ENCODE measurements at places on chromosomes 3 and 15.

DNA sequence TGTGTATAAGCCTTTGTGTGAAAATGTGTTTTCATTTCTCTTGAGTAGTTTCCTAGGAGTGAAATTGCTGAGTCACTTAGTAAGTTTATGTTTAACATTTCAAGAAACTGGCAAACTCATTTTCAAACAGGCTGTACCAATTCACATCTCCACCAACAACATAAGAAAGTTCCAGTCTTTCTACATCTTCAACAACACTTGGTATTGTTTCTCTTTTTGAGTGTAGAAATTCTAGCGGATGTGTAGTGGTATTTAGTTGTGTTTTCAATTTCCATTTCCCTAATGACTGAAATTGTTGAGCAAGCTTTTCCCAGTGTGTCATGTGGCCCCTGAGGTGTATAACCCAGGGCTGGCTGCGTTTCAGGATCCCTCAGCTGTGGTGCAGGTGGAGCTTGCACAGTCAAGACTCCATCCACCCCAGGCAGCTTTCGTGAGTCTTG lies 258.5 kb downstream of the PDCD6IP start:
- DNase-seq, result no peak

- no peak for DNase-seq
These were observed 118.4 kb downstream of the ADCY5 start for GRCh38 chr3:123330441-123330991.

GRCh38 chr15:85482894-85483293 lies 102.5 kb downstream of the AKAP13 start:
- DNase-seq, result no peak

- DNase-seq, result no peak
These were observed 83.5 kb downstream of the EOMES start for GRCh38 chr3:27638594-27638993.

DNA sequence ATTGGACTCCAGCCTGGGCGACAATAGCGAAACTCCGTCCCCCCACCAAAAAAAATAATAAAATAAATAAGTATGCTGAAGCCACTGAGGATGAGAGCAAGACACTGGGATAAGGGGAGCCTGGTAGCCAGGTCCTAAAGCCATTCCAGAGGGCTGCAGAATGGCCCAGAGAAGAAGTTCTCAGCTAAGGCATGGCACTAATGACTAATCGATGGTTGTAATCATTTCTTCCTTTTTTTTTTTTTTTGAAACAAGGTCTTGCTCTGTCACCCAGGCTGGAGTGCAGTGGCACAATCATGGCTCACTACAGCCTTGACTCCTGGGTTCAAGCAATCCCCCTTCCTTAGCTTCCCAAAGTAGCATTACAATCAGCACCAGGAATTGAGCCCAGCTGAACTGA lies 25.6 kb upstream of the ZNF774 start:
- DNase-seq, result no peak

DNA sequence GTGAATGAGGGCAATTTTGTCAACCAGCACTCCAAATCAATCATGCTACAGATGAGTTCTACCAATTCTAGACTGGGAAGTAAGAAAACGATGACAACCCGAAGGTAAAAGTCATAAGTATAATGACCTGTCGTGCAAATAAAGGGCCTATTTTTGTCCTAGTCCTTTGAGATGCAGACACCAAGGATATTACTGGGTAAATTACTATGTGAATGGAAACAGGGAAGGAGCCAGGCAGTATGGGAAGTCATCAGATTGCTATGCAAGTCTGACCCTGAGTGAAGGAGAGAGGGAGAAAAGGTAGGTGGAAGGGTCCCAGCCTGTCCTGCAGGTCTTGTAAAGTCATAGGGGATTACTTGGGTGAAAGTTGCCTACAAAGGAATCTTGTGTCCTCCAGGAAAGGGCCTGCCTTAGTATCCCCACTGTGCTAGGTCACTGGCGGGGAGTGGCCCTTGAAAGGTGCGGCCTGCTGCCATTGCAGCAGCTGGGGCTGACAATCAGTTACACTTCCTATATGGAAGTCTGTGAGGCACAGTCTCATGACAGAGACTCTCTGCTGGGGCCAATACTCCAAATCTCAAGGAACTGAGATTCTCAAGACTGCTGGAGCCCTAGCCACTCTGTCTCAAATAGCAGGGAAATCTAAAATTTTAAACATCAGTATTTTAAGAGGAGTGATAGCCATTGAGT lies 149.9 kb upstream of the SLC2A2 start:
- no peak for DNase-seq

- no peak for DNase-seq
These were observed 26.2 kb upstream of the SPTBN5 start for GRCh38 chr15:41919954-41920538.

DNA sequence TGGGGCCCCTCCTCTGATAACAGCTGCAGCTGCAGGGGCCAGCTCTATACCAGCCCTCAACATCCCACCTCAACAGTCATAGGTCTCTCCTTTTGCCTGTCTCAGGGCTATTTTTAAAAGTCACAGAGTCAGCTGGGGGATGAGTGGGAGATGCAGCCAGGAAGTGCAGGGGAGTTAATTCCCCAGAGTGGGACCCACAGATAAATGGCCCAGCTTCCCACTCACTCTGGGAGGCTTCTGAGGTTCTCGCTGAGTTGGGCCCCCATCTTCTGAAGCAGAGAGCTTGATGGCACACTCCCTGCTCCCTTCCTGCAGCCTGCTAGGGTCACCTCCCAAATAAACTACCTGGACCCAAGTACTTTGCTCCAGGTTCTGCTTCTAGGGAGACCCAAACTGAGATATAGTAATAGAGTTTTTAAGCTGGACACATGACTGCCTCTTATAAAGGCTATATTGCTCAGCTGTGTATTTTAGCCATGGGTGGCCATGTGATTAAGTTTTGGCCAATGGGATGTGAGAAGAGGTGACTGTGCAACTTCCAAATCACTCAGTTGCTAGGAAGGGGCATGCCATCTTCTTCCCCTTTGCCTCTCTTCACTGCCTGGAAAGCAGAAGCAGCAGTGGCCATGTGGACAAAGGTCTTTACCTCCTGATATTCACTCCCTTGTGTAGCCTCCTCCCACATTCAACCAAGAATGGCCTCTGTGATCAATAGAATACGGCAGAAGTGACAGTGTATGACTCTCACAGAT lies 15.5 kb upstream of the VIPR1 start:
- DNase-seq, result no peak

DNA sequence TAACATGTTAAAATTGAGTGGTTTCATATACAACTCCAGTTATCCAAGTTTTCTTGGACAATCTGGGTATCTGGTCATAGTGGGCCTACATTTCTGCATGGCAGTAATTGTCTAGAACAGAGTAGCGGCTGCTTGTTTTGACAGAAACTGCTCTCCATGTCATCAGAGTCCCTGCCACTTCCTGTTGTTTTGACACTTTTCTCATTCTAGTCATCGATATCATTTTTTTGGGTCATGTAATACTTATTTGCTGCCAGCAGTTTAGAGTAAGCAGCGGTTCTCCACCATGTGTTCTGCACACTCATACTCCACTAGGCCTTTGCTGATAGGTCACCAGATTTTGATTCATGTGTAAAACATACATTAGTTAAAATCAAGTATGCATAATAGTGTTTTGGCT lies 81.5 kb downstream of the SLC25A26 start:
- DNase-seq, result peak; percentile 53

- DNase-seq, result no peak
These were observed 52.9 kb downstream of the LRTM1 start for GRCh38 chr3:54874816-54875556.

DNA sequence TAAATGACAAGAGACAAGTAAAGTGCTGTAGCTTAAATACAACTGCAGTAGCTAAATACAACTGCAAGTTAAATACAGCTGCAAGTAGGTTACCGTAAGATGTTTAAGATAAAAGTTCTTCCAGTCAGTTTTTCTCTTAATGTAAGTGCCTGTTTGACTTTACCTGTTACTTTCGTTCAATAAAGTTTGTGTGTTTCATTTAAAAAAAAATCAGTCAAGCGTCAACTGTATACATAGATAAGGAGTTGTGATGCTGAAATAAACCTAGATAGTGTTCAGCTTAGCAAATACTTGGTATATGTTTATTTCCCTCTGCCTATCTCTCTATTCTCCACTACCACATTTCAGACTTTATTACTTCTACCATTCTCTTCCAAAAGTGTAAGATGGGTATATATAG lies 221.2 kb downstream of the NR2F2 start:
- DNase-seq, result no peak

- no peak for DNase-seq
These were observed 91.7 kb downstream of the CHSY1 start for GRCh38 chr15:101159936-101160815.

DNA sequence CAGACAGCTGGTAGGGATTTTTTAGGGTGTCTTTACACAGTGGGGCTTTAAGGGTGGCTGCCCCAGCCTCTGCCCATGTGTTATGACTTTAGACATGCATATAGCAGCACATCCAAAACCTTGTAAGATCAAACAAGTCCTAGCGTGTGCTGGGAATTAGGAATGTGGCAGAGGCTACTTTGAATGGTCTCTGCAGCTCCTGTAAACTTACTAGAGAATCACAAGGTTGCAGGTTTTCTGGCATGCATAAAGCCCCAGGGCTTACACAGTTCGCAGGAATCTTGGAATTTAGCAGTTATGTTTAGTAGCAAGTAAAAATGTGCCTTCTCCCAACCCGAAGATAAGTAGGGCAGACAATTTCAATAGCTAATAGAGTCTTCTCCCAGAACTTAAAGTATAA lies 46.9 kb upstream of the COL6A6 start:
- no peak for DNase-seq

GRCh38 chr3:95901948-95902347 lies 912.4 kb upstream of the EPHA6 start:
- DNase-seq, result no peak

DNA sequence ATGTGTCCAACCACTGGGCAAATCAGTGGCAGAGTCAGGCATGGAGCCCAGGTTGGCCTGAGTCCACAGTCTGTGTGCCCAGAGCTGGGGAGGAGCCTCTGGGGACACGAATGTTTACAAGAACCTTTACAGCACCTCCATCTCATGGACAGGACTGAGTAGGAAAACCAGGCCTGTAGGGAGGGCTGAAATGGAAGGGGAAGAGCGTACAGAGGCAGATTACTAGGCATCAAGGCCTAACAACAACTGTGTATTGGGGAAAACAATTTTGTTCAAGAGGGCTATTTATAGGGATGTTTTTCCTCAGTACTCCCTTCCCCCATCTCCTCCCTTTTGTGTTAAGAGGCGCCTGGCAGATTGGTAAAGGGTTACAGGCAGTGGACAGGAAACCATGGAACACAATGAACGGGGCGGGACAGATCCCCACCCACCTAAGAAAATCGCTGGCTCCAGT lies 15.1 kb upstream of the ARHGAP31 start:
- no peak for DNase-seq

- no peak for DNase-seq
These were observed 50.2 kb downstream of the HERC2 start for GRCh38 chr15:28271697-28272260.

- no peak for DNase-seq
These were observed 89.4 kb downstream of the RFTN1 start for GRCh38 chr3:16423947-16424673.
